ENCODE measurements at places on chromosomes 12 and 14.

DNA sequence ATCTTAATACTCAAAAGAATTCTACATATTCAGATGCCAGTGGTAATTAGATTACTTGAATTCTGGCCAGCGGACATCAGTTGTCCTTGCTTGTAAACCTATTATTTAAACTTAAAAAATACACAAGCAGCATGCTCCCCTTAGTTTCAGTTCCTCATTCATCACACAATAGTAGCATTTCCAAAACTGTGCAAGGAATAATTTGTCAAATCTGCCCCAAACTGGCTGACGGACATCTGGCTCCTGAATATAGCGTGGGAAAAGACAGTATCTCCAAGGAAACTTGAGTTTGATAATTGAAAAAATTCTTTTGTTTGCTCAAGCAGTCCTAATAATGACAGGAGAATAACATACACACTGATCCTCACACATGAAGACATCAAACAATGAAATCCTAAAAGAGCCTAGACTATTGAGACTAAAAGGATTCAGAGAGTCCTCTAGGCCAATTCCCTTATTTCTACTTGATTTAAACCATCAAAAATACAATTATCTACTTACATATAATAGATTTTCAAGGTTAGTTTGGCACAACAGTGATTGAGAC lies 90.4 kb downstream of the KIF21A start:
- DNase-seq, result peak; percentile 4

- no peak for DNase-seq
Measured at GRCh38 chr14:78946949-78947348, 776.8 kb downstream of the NRXN3 start.

- no peak for DNase-seq
Measured at GRCh38 chr12:95590775-95591174, 39.5 kb upstream of the USP44 start.

- no peak for DNase-seq
Measured at GRCh38 chr14:67582061-67582460, 18.0 kb downstream of the PIGH start.

- DNase-seq, result no peak
Measured at GRCh38 chr14:82776958-82777357, 1243.3 kb upstream of the SEL1L start.

DNA sequence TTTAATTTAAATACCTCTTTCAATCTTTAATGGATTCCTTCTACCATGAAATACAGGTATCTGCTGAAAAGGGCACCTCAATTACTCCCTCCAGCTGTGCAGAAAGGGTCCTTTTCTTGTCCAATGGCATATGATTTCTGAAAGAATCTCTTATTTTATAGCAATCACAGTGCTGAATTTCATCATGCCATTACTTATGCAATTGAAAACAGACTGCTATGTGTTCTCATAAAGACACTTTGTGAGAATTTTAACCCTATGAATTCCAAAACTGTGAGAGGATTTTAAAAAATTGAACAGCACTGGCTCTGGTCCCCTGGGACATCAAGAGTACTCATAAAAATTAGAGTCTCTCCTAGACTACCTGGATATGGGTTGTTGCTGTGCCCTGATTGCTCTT lies 45.9 kb upstream of the CNOT2 start:
- DNase-seq, result no peak

- peak; percentile 40 for DNase-seq
Measured at GRCh38 chr14:95503365-95504134, 12.9 kb downstream of the SYNE3 start.

DNA sequence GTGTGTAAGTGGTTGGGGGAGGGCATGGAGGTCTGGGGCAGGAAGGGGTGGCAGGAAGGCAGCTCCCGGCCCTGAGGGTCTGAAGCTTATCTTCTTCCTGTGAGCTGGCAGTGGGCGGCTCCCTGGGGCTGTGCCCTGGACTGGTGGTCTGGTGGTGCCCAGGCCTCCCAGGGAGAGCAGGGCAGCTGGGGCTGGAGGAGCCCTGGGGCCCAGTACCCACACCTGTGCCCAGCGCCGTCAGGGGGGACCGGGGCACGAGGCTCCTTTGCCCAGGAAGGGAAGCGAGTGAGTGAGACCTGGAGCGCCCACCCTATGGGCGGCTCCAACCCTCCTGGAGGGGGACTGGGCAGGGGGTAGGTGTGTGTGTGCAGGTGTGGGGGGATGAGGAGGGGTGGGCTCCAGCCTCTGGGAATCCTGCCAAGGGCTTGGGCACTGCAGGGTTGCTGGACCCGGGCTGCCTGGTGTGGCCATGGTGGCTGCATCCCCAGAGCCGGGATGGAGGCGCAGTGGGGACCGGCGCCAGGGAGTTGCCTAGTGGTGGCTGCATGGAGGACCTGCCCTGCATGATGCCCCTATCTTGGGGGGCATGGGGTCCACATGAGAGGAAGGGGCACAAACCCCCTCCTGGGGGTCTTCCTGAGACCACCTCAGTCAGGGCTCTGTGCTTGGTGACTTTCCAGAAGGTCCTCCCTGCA lies 353.6 kb downstream of the TMEM121 start:
- DNase-seq, result no peak

- DNase-seq, result no peak
Measured at GRCh38 chr14:95523051-95523814, 6.8 kb upstream of the SYNE3 start.

DNA sequence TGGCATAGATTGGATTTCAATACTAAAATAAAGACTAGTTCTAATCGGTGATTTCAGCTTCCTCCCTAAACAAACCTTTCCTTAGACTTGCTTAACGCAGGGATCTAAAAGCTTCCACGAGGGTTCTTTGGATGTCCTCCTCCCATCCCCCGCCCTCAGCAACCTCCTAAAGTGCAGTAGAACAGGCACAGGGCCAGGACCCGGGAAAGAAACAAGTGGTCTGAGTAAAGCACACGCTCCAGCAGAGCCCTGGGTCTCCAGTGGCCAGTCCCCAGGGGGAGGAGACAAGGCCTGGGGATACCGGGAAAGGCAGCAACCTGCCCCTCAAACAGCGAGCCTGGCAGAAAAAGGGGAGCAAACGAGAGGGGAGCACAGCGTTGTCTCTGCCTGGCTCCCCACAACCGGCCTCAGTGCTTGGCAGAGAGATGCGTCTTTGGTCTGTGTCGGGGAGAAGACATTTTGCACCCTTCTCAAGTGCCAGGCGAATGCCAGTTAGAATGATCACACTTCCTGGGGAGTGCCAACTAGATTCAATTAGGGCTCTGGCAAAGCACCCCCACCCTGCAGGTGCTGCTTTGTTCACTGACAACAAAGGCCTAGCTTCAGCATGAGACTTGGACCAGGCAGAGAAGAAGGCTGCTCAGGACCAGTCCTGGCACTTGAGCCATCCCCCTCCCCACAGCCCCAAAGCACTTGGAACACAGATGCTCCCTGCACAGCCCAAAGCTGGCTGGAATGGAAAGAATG lies 17.1 kb upstream of the SLC6A12 start:
- DNase-seq, result no peak

- DNase-seq, result no peak
Measured at GRCh38 chr14:67413806-67414769, 2.1 kb upstream of the PLEK2 start.

- peak; percentile 52 for DNase-seq
Measured at GRCh38 chr14:32078023-32078857, 1.1 kb downstream of the ARHGAP5 start.

DNA sequence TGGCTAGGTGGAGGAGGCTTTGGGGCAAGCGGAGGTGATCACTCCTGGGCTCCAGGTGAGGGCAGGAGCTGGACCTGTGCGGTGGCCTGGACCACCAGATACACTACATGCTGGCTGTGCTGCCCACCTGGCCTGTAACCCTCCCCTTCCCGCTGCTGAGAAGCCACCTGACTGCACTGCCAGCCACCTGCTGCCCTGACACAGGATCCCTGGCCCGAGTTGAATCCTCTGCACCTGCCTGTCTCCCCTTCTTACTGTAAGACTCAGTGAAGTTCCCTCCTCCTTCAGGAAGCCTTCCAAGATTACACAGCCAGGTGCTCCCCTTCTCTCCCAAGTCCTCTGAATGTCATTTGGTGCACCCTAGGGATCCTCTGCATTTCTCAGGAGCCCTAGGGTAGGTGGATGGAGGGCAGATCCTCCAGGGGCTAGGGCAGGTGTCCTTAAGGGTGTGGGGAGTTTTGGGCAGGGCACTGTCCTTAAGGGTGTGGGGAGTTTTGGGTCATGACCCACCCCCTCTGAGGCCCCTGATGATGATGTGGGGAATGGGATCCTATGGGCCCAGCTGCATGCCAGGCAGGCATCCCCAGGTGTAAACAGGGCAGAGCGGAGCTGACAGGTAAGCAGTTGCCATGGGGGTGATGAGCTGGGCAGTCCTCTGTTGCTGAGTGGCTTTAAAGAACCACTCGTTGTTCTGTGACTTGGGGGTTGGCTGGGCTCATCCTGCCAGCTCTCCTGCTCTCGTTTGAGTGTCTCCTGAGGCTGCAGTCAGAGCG lies 6.7 kb upstream of the MTA1 start:
- no peak for DNase-seq

DNA sequence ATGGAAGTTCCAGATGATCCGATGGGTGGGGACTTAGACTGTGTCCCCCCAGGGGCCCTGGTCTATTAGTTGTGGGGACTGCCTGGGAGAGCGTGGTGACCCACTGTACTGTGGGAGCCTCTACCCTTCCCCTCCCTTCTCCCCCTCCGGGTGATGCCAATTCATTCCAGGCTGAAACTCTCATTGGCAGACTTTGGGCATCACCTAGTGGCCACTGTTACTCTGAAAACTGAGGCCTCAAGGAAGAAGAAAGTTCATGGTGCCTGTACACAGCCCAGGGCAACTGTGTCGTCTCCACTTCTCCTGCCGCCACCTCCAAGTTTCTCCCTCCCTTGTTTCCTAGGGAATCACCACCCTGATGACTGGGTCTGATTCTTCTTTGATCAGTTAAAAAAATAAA lies 173.6 kb upstream of the ALG10B start:
- DNase-seq, result no peak

- DNase-seq, result no peak
Measured at GRCh38 chr12:130179191-130179590, 16.9 kb downstream of the FZD10 start.

GRCh38 chr12:113514602-113515001 lies 42.9 kb upstream of the LHX5 start:
- DNase-seq, result no peak

DNA sequence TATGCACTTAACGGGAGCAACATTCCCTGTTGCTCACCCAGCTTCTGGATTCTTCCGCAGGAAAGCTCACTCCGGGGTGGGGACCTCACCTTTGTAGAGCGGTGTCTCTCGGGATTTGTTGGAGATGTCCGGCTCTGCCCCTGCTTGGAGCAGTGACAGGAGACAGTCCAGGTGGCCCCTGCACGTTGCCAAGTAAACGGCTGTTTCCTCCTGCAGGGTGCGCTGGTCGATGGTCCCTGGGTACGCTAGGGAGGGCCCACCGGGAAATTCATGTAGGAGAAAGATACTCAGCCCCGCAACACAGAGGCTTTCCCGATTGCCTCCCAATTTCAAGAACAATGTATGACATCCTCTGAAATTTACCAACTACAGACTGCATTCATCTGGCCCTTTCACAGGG lies 23.1 kb downstream of the ASB2 start:
- DNase-seq, result no peak

DNA sequence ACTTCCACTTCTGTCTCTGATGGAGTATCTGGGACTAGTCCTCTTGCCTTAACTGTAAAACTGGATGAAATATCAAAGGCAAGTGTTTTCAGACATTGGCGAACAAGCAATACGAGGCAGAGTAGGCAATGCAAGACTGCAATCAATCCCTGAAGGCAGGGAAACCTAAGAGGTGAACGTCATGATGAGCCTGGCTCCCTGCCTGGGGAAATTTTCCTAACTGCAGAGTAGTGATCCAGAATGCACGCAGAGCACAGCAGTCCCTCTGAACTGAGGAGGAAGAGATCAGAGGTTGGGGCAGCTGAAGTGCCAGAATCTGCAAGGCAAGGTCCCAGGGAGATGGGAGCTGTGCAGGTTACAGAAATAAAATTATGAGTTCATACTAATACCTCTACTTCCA lies 18.5 kb downstream of the BHLHE41 start:
- DNase-seq, result no peak

DNA sequence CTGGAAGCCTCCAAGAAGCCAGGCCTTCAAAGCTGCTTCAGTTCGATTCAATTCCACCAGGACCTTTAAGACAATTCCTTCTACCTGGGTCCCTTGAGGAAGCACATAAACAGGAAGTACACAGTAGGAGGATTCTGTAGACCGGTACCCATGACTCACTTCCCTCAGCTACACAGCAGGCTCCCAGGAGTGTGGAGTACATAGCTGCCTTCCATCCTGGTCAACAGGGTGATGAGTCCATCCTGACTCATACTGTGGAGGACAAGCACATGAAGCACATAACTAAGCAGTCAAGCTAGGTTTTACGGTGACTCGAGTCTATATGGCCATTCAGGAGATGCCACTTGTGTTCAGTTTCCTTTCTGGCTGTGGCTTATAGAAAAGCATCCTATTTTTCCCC lies 197.6 kb upstream of the RBM19 start:
- DNase-seq, result no peak

DNA sequence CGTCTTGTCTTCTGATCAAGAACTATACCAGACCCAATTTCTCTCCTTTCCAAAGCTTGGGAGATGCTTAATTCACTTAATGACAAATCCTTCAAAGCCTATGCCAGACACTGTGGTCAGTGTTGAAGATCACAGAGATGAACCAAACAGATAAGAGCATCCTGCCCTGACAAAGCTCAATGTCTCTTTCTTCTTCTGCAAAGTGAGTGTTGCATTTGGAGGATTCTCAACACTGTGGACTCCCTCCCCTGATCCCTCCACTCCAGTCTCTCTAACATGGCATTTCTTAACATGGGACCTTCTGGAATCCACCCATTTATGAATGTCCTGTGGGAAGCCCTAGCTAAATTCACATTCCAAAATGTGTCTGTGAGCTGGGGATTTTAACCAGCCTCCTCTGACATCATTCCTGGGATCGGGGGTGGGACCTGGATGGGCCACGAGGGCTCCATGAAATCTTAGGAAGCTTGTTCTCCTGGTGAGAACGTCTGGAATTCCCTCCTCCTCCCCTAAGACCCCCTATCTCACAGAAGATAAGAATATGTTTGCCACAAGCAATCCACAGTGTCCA lies 20.3 kb downstream of the SYNE3 start:
- peak; percentile 43 for DNase-seq

DNA sequence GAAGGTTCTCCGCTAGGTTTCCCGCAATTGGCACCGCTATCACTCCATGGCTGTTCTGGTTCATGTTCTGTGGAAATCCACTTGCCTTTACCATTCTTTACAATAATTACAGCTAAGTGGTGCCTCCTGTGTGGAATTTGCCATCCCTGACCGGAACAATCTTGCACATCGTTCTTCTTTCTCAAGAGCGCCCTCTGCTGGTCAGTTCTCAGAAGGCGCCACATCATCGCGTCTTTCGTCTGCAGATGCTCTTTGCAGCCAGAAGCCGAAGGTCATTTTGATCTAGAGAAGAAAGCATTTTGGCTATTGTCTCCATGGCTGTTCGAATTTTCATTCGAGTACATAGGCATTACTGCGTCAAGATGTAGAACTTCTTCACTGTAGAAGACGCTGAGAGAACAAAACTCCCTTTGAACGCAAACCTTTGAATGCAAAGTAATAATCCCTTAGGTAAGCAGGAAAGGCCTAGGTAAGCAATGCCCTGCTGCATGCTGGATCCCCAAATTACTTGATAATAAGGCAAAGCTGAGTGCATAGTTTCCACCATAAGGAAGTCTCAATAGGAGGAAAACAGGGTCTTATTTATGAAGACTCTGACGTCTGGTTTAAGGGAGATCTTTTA lies 10.1 kb upstream of the RTRAF start:
- peak; percentile 71 for DNase-seq

- no peak for DNase-seq
Measured at GRCh38 chr14:103136388-103137271, 13.4 kb downstream of the TNFAIP2 start.

GRCh38 chr14:72387726-72388125 lies 455.5 kb downstream of the RGS6 start:
- DNase-seq, result no peak
